ENCODE measurements at places on chromosomes 1 and 21.
A peak's percentile ranks its signal among the peaks of the same experiment; 100 is the strongest.

DNA sequence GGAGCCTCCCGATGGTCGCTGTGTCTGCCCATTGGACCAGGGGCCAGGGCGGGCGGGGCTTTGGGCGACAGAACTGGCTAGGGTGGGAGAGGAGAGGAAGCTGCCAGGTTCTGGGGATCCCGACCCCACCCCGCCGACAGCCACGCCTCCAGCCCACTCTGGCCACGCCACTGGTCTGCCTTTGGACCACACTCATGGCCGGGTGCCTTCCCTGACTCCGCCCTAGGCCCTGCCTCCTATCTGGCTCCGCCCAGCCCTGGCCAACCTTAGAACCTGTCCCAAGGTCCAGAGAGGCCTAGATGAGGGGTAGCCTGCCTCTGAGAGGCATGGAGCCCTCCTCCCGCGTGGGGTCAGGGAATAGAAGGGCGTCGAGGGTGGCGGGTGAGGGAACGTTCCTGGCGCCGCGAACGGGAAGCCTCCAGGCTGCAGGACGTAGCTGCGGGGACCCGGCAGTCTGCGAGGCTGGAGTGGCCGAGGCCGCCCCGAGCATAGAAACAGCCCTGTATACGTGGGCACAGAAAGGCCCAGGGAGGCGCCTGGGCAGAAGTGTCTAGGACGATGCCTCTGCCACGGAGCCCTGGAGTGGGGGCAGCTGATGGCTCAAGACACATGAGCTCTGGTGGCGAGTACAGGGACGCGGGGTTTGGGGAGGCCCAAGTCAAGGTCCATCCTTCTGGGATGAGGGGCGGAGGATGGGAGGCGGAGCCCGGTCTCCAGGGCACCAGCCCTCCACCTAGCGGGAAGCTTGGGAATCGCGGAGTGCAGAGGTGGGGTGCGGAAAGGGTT, 11.5 kb upstream of the COL16A1 start:
- DNase-seq = peak; percentile 98

DNA sequence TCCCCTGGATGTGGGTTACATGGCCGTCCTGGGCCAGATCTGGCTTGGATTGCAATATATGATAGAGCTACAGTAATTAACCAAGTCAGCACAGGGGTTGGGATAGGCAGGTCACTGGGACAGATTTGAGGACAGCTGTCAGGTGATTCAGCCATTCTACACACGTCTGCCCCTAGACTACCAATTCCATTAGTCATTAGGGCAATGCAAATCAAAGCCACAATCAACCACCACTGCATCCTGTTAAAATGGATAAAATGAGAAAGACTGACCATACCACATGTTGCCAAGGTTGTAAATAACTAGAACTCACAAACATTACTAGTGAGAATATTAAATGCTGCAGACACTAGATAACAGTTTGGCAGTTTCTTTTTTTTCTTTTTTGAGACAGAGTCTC, 16.0 kb downstream of the C21orf58 start:
- no peak for DNase-seq

DNA sequence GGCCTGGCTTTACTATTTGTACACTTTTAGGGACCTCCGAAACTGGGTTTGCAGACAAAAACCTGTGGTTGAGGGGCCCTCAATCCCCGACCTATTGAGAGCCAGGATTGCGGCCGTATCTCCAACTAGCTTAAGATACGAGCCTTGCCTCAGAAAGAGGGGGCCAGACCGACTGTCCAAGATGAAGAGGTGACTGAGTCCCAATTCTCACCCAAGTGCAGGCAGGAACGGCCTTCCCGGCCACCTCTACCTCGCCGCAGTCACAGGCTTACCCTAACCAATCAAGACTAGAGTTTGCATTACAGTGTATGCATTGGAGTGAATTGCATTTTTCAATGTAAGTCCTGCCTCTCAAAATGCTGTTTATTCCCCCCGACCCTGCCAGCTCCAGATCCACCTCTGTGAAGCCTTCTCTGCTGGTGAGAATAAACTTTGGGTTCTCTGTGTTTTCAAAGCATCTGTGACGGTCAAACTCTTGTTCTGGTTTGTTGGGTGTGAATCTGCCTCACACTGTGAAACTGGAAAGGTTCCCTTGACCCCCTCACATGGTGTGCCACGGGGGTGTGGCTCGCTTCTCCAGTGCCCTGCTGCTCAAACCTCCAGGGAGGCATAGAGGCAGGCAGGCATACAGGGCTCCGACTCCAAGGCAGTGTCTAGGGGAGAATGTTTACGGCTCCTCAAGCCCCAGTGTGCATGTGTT, 62.2 kb upstream of the WLS start:
- no peak for DNase-seq

GRCh38 chr1:81699234-81699633, 101.5 kb upstream of the ADGRL2 start:
- DNase-seq = no peak

DNA sequence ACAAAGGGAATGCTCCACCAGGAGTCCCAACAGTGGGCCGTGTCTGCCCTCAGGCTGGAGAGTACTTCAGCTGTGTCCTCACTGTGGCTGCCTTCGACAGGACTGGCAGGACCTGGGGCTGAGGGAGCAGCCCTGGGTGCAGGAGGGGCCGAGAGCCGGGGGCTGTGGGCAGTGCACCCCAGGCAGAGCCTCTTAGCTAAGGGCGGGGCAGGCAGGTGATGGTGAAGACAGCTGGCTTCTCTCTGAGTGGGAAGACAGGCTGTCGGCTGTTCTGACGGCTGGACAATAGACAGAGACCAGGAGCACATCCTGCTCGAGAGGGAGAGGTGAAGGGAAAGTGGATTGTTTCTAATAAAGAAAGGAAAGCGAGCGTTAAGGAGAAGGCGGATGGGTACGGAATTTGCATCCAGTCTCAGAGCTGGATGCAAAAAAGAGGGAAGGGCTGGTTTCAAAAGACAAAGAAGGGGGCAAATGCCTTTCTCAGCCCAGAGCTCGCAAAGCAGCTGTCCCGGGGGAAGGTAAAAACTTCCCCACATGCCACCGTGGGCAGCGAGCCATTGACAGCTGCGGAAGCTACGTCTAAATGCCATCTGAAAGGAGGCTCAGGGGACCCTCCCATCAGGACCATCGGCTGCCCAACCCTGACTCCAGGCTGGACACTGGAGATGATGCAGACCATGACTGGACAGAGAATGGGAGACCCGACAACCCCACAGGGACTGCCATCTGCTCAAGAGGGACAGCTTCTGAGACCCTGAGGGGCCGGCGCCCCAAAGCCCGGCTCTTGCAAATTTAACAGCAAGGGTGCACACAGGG, 92.0 kb downstream of the STUM start:
- peak; percentile 33 for DNase-seq

Measured in aorta (tissue), 5 donors.